ENCODE measurements at places on chromosomes 6 and 20.

GRCh38 chr6:4707011-4707410, 69.2 kb upstream of the CDYL start:
- no peak for DNase-seq

DNA sequence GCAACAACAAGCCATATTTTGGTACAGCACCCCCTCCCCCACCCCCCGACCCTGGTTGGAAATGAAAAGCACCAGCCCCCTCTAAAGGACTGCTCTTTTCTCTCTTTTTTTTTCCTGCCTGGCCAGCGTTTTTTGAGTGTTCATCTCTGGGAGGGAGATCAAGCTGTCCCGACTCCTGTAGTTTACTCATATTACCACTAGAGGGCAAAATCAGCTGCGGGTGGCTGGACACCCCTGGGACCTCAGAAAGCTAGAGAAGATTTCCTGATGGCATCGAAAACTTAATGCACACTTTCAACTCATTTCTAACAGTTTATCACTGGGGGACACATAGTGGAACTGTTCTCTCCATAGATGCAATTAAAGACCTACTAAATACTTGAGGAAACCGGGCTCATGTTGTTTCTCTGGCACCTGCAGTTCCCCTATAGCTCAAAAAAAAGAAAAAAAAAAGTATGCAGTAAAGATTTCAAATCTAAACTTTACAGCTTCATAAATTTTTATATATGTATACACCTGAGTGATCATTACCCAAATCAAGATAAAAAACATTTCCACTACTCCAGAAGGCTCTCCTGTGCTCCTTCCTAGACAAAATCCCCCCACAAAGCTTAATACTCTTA, 24.4 kb downstream of the CNBD2 start:
- DNase-seq, result peak; percentile 56

- no peak for DNase-seq
Measured at GRCh38 chr6:85983032-85983659, 340.5 kb upstream of the SYNCRIP start.

DNA sequence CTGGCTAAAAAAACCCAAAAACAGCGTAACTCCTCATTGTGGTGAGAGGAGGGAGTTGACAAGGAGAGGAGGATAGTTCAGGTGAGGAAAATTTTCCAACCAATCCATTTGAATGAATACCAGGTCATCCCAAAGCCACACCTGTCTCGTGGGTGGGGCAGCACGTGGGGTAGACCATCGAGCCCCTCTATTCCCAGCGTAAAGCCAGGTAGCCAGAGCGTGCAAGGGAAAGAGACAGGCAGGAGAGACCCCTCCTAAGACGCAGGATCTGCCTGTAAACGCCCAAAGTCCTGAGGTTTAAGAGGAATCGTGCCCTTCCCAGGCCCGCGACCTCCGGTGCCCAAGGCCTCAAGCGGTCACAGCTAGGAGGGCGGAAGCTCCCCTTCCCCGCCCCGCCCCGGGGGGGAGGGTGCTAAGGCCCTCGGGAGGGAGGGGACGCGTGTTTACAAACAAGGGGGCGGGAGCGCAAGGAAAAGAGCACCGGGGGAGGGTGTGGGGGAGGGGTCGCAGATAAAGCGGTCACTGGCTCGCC, 712 bp downstream of the RXRB start:
- DNase-seq, result no peak

- DNase-seq, result no peak
Measured at GRCh38 chr6:74115674-74116073, 419.7 kb downstream of the CD109 start.
